ENCODE measurements at places on chromosomes 2 and 18.

DNA sequence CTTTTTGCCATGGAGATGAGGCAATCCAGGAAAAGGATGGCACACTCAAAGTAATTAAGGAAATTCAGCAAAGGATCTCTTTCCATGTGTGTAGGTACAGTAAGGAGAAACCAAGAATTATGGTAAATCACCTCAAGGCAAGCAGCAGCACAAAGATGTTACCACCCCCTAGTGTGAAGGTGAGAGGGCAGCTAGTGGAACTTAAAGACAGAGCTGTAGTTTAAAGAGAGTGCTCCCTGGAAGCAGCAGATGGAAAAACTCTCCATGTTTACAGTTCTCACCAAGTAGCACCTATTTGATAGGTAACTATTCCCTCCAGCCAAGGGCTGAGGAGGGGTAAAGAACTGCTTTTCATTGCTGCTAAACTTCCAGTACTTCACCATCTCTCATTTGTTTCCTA lies 860.4 kb upstream of the CRIM1 start:
- DNase-seq: no peak

DNA sequence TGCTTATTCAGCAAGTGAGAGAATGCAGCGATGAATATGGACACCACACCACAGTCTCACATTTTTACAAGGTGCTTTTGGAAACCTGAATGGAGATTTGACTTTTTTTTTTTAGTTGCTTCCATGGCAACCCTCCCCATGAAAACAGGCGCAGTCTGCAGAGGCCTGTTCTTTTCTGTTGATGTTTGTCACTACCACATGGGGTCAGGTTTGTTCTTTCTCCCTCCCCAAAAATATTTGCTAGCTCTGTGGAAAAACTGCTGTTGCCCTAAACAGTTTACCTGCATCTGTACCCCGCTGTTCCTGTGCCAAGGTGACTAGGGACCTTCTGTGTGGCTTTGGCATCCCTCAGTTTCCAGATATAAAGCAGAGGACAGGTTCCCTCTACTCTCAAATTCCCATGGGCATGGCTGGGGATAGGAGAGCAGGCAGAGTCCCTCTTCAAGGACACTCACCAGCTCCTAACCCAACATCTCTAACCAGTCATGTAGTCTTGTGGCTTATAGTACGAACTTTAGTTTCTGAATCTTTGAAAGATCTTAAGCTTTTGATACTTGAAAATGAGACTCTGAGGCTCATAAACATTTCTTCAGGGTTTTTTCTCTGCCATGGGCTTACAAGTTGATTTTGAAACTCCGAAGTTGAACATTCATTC lies 14.7 kb upstream of the MAPRE2 start:
- no peak for DNase-seq

DNA sequence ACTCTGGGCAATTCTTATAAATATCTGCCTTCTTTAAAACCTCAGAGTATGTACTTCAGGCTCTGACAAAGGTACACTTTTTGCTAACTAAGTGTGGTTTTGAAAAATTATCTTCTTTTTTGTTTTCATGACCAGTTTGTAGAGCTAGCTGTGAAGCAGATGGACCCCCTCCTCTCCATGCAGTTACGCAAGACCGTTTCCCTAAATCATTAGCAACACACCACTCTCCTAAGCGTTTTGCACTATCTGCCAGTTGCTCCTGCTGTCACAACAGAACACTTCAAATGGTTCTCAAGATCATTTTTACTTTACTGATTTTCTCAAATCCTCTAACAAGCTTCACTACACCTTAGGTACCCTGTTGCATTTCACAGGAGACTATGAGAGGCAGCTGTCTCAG lies 53.3 kb downstream of the GULP1 start:
- DNase-seq: no peak

GRCh38 chr18:21242141-21242779 lies at the start of gene GREB1L:
Gene GREB1L (plus strand): TSS chr18:21242232. CDS start chr18:21383519, 141,287 bp downstream.
- DNase-seq: peak; percentile 63

GRCh38 chr2:212177724-212178123 lies 360.9 kb downstream of the ERBB4 start:
- no peak for DNase-seq

- DNase-seq: no peak
Measured at GRCh38 chr2:85601771-85602475, 575 bp downstream of the TMEM150A start.

DNA sequence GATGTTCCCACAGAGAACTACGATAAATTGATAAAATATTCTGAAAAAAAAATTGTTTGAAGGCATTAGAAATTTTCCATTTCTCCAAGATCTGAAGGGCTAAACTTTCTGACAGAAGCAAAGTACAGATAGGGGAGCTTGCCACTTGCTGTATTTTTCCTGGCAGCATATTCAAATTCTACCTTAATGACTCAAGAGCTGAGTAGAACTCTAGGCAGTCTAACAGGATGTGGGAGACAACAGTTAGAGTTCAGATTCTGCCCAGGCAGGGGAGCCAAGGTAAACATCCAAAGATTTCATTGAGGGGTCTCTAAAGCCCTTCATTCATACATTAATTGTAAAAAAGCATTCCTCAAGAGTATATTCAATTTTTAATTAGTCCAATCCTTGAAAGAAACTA lies 46.0 kb upstream of the RIT2 start:
- no peak for DNase-seq

- DNase-seq: no peak
Measured at GRCh38 chr18:70036771-70037347, 89.2 kb upstream of the CD226 start.

DNA sequence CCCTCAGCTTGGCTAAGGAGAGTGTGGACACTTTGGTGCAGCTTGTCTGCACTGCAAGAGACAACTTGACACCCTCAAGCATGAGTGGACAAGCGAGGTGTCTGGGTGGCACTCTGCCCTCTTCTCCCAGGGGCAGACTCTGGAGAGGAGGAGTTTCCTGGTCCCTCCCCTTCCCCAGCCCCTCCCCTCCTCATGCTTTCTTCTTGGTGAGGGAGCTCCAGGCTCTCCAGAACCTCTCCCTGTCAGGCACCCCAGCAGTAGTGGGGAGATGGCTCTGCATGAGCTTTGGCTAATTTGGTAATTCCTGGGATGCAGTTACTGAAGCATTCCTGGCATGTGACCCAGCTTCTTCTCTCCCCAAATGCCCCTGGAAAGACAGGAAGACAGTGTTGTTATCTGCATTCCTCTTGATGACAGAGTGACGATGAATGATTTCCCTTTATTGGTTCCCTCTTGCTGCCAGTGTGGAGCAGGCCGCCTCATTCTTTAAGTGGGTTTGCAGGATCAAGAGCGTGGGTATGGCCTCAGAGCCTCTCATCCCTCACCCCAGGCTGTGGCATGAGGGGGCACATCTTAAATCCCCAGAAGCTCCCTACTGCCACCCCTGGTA lies 89.2 kb downstream of the STPG4 start:
- DNase-seq: peak; percentile 69

- no peak for DNase-seq
Measured at GRCh38 chr2:138521821-138522220, 20.3 kb downstream of the SPOPL start.

- no peak for DNase-seq
Measured at GRCh38 chr2:165547900-165548299, 78.4 kb downstream of the CSRNP3 start.

DNA sequence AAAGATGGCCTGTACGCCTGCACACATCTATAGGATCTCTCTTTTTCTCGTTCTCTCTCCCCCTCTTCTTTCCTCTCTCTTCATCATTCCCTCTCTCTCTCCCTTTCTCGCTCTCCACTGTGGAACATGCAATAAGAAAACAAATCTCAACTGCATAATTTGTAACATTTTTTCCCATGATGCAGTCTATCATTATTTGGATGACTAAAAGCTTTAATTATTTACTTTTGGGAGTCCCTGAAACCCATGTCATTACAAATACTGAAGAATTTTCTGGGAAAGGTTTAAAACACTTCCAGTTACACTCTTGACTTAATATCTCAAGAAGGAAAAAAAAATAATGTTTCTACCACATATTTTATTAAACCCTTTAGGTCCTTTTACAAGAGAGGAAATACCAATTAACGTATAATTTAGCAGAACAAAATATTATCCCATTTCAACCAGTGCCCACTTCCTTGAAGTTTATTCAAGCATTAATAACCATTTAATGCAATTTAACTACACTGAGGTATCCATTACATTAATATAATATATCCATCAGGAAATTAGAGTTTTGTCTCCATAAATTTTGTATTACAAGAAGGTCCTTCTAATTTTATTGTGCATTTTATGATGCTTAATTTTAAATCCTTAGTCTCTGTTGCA lies 1615.2 kb upstream of the ACVR2A start:
- no peak for DNase-seq

- DNase-seq: no peak
Measured at GRCh38 chr2:64023485-64024258, 4.4 kb upstream of the VPS54 start.

- no peak for DNase-seq
Measured at GRCh38 chr18:79796531-79797405, 970 bp upstream of the KCNG2 start.

- no peak for DNase-seq
Measured at GRCh38 chr18:5516841-5517240, 27.0 kb downstream of the EPB41L3 start.

DNA sequence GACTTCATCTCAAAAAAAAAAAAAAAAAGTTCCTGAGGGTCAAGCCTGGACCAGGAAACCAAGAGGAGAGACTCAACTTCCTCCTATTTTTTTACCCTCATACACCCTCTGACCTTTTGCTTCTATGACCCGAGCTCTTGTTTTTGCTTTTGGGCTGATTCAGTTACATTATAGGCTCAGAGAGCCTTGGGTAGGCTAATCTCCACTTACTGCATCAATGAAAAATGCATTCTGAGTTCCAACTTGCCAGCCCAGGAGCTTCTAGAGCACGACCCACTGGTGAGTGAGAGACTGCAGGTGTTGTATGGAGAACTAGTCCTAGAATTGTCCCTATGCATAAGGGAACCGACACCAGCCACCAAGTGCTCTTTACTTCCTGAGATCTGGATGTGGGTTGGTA lies 91.1 kb downstream of the CABLES1 start:
- DNase-seq: peak; percentile 7

- no peak for DNase-seq
Measured at GRCh38 chr2:160356485-160356884, 137.1 kb downstream of the RBMS1 start.

DNA sequence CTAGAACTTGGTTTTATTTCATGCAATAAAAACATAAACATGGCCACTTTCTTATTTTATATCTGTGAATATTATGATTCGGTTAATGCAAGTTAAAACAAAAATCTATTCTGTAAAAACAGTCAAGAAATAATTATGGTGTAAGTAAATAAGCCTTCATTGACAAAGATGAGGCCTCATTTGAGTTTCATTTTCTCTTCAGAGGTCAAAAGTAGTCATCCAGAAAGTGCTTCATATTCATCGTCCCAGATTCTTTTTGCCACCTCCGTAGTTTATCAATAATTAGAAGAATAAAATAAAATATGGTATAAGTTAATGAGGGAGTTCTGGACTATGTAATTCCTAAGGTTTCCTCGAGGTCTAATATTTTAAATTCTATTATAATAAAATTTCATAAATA lies 19.4 kb upstream of the HNRNPA3 start:
- no peak for DNase-seq

GRCh38 chr18:37019157-37019827 lies 190.4 kb downstream of the KIAA1328 start:
- no peak for DNase-seq

- DNase-seq: no peak
Measured at GRCh38 chr2:199569336-199569735, 111.6 kb upstream of the SATB2 start.

DNA sequence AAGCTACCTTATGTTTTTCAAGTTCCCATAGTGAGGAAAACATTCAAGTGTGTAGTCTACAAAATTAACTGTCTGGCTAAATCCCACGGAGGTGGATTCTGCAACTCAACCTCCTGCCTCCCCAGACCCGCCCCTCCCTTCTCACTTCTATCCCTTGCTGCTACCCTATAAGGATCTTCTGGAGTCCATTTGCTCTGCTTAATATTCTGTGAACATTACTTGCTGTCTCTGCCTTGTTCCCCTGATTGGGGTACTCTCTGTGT lies 163.2 kb downstream of the KCNE4 start:
- DNase-seq: no peak

- no peak for DNase-seq
Measured at GRCh38 chr2:239224199-239224570, 176.6 kb downstream of the HDAC4 start.

DNA sequence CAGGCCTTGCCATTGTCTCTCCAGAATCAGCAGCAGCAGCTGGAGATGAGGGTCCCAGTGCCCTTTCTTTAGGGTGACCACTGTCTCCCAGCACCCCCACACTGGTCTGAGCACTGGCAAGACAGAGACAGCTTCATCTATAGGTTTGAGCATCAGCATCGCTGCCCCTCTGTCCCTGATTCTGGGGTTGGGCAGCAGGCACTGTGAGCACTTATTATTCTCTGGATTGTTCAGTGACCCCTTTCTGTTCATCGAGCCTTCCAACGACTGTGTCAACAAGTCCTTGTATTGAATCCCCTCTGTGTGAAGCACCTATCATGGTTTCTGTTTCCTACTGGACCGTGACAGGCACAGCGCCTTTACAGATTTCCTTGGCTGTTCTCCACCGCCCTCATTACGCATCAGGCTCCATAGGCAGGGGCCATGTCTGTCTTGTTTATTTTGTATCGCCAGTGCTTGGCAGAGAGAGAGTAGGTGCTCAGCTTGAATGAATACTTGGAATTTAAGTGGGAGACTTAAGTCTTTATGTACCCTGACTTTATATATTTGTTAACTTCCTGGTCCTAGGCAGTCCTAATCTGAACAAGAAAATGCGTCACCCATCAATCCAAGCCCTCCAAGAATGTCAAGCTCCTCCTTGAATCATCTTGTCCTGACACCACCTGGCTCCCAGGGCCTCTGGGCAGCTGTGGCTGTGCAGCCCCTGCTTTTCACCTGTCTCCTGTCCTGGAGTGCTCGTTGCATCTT lies 11.4 kb downstream of the MALL start:
- peak; percentile 100 for DNase-seq

DNA sequence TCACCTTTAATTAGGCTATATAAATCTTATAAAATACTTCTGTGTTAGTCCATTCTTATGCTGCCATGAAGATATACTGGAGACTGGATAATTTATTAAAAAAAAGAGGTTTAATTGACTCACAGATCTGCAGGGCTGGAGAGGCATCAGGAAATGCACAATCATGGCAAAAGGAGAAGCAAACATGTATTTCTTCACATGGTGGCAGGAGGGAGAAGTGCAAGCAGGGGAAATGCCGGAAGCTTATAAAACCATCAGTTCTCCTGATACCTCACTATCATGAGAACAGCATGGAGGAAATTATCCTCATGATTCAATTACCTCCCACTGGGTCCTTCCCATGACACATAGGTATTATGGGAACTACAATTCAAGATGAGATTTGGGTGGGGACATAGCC lies 504.4 kb downstream of the RIT2 start:
- no peak for DNase-seq

DNA sequence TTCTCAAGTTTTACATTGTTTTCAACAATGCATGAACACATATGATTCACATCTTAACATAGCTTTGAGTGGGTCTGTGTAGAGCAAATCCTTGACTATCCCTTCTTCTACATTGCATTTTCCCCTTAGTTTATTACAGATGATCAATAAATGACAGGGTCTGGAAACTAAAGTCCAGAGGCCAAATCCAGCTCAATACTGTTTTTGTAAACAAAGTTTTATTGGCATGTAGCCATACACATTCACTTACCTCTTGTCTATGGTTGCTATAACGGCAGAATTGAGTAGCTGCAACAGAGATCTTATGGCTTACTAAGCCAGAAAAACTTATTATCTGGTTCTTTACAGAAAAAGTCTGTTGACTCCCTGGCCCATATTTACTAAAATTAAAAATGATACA lies 12.8 kb downstream of the FANCL start:
- DNase-seq: no peak
